Calu3 (cell line): ENCODE measurements at places on chromosomes 1 and 21.

GRCh38 chr1:92043621-92044020 is 13.8 kb downstream of the EPHX4 start:
- no peak for DNase-seq

GRCh38 chr1:212525479-212526110 is 83.0 kb upstream of the ATF3 start:
- no peak for DNase-seq

DNA sequence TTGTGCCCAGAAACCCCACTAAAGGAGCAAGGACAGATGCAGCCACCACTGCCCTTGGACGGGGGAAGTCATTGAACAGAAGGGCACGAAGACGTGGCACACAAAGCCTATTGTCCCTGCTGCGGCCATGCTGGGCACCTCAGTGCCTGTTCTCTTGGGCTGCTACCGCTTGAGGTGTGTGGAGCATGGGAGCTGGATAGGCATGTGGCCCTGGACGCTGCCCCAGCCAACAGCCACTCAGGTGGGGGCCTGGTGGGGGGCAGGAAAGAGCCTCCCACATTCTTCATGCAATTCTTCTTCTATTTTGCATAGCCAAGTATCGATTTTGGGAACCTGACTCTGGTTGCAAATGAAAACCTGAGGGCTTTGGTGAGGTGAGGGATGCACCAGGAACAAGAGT is 337.2 kb downstream of the RPS6KC1 start:
- no peak for DNase-seq

DNA sequence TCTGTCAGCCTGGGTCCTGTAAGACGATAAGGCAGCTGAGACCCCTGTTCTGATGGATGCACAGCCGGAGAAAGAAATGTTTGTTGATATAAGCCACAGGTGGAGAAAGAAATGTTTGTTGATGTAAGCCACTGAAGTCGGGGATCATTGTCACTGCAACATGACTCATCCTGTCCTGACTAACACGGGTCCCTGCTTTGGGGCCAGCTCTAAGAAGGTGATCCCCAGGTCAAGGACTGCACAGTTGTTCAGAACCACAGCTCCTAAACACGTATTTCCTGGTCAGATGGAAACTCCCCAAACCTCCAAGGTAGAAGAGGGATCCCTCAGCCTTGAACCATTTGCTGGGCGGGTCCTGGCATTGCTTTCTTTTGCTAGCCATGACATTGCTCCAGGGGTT is 86.4 kb upstream of the IGSF21 start:
- no peak for DNase-seq

DNA sequence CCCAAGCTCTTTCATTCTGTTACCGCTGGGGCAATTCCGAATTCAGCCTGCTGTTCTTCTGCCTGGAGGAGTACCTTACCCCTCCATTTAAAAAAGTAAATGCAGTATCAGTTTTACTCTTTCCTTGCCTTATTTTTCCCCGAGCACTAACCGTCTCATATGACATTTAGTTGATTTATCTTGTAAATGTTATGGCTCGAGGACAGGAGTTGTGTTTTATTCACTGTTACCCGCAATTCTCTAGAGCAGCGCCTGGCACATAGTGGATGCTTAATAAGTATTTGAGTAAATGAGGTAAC is 425 bp upstream of the TADA1 start:
- no peak for DNase-seq

GRCh38 chr1:55636696-55637095 is 421.5 kb upstream of the USP24 start:
- DNase-seq: no peak

- DNase-seq: no peak
Observed at GRCh38 chr1:226390681-226391080, 17.2 kb downstream of the PARP1 start.
